ENCODE measurements at places on chromosomes 3 and 15.

DNA sequence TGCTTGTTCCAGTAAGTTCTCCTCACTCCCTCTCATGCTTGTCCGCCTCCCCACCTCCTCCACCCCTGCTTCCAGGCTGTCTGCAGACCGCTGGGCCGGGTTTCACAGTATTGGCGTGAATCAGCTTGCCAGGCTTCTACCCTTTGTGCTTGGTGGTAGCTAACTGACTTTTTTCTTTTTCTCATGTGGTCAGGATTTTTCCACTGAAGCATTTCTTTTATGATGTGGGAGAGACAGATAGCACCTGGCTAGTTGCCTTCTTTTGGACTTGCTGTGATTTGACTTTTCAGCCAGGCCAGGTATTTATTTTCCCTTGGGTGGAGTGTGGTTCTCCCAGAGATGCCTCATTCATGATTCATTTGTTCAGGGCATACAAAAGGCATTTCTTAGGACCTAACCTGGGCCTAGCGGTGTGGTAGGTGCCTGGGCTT is 60.6 kb downstream of the ST6GAL1 start:
- DNase-seq, result no peak

DNA sequence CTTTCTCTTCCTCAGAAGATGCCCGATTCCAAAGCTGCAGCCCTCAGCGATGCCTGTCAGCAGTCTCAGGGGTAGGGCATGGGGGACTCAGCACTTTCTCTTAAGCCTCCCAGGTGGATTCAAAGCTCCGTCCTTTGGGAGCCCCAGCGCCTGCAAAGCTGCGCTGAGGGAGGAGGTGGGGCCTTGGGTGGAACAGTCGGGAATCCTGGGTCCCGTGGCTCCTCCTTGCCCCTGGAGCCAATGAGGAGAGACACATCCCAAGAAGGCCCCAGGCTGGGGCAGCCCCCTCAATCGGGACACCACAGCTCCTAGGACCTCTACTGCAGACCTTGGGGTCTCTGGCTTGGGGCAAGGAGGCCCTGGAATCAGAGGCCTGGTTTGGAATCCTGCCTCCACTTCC is 227.5 kb upstream of the IGF1R start:
- no peak for DNase-seq

DNA sequence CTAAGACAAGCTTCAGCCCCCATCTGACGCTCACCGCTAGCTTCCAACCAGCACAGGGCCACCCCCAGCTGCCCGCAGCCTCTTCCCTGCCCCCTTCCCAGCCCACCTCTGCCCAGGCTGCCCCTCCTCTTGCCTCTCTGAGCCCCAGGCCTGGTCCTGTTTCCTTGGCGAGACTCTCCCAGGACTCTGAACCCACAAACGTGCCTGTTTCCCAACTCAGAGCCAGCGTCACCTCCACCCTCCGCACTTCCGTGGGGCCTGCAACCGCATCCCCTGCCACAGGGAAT is 35.0 kb downstream of the ZXDC start:
- no peak for DNase-seq

- DNase-seq, result no peak
Observed at GRCh38 chr3:42706721-42707619, 4.4 kb upstream of the HHATL start.

GRCh38 chr3:81765400-81765799 is 4.0 kb upstream of the GBE1 start:
- DNase-seq, result no peak

- no peak for DNase-seq
Observed at GRCh38 chr3:50356553-50356952, 2.8 kb downstream of the TMEM115 start.

DNA sequence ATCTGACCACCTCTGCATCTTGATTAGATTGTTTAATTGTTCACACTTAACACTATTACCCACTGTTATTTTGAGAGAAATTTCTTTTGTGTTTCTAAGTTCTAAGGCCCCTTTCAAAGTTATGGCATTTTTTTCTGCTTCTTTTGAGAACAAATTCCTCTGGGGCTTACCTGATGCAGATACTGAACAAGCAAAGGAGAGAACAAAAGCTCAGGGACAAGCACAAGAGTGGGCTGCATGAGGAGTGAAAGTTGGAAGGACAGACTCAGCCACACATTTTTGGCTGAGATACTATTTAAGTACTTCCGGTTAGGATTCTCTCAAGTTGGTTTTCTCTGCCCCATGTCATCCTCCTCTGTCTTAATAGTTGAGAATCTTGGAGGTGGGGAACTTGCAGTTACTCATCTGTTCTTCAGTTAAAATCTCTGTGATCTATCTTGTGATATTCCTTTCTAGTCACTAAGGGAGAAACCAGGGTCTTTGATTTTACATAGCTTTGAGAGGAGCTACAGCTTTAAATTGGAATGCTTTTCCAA is 54.7 kb downstream of the CMTM6 start:
- DNase-seq, result no peak

DNA sequence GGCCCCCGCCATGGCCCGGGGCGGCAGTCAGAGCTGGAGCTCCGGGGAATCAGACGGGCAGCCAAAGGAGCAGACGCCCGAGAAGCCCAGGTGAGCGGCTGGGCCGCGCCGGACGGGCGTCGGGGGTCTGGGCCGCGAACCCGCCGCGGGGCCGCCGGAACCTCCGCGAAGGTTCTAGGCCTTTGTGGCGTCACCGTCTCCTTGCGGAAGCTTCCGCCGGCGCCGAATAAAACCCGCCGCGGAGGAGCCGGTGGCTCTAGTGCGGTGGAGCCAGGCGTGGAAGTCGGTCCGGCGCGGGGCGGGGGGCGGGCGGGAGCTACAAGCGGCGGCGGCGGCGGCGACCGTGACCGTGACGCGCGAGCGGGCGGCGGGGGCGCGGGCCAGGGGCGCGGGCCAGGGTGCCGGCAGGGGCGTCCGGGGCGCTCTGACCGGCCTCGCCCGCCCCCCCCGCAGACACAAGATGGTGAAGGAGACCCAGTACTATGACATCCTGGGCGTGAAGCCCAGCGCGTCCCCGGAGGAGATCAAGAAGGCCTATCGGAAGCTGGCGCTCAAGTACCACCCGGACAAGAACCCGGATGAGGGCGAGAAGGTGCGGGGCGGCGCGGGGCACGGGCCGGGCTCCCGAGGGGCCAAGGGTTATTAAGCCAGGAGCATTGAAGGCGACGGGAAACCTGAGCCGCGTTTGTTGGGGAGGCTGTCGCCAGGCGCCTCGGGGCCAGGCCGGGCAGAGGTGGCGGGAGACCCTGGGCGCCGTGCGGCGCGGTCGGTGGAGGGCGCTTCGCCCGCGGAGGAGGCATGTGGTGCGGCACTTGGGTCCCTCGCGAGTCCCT is at the start of gene DNAJA4:
DNAJA4 (plus strand) TSS at position 259 of the 833 bp plus-strand sequence; CDS start at position 461, 202 bp downstream.
- DNase-seq, result peak; percentile 62

GRCh38 chr3:28745436-28745835 is 396.8 kb upstream of the AZI2 start:
- no peak for DNase-seq

DNA sequence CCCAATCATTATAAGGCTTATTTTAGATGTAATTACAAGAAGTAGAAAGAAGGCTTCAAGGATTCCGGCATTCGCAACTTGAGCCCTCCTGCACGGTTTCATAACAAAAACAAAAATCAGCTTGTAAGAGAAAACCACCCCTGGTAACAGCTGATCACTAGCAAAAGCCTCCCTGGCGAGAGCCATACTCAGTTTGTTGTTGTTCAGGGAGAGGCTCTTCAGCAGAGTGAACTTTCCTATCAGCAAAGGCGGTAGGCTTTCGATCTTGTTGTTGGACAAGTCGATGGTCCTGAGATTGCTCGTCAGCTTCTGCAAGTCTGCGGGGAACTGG is 710 bp downstream of the LRRC57 start:
- no peak for DNase-seq

DNA sequence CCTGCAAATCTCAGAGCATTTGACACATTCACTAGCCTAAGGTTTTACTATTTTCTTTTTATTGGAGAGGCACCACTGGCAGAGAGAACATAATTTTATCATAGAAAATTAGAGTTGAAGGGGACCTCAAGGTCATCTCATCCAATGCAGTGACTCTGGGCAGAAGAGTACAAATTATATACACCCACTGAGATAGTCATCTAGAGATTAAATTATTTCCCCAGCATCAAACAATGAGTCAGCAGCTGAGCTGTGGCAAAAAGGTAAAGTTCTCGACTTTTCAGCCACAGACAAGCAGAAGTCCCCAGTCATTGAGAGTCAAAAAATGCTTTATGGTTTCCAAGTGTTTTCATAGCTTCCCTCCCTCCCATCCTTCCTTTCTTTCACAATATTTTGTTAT is 39.3 kb upstream of the SEMA6D start:
- DNase-seq, result no peak

- no peak for DNase-seq
Observed at GRCh38 chr3:157248590-157249422, 88.9 kb upstream of the CCNL1 start.

DNA sequence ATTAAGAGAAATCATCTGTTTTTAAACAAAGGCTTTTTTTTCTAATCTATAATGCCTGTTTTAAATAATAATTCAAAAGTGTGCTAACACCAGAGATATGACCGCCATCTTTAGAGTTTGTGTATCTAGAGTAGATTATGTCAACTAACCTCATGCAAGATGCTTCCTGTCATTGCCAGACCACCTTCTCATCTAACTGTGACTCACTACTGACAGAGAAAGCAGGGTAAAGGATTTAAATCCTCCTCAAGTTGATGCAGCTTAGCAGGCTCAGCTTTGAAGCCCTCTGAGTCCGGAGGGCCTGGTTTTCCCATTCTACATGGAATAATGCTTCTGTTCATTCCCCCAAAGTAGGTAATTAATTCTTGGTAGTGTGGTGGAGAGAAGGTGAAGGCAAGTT is 108.5 kb downstream of the ECT2 start:
- DNase-seq, result no peak

DNA sequence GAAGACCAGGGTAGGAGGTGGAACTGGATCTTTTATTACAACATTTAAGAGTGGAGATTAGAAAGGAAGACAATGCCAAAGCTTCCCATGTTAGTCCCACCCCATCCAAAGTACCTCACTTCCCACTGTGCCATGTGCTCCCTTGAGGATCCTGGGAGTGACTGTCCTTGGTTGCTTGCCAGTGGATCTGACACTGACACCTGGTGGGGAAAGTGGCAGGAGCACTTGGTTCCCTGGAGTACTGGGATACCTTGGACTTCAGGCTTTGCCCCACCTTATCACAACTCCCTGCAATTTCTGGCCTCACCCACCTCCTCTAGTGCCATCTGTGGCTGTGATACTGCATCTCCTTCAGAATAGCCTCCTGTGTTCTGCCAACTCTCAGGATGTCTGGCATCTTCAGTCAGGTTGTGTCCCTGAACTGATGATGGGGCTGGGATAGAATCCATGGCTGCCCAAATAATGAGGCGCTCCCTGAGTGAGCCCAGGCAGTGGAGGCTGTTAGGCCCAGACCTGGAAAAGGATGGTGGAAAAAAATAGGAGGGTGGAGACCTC is 1.3 kb downstream of the ELL3 start:
- no peak for DNase-seq

DNA sequence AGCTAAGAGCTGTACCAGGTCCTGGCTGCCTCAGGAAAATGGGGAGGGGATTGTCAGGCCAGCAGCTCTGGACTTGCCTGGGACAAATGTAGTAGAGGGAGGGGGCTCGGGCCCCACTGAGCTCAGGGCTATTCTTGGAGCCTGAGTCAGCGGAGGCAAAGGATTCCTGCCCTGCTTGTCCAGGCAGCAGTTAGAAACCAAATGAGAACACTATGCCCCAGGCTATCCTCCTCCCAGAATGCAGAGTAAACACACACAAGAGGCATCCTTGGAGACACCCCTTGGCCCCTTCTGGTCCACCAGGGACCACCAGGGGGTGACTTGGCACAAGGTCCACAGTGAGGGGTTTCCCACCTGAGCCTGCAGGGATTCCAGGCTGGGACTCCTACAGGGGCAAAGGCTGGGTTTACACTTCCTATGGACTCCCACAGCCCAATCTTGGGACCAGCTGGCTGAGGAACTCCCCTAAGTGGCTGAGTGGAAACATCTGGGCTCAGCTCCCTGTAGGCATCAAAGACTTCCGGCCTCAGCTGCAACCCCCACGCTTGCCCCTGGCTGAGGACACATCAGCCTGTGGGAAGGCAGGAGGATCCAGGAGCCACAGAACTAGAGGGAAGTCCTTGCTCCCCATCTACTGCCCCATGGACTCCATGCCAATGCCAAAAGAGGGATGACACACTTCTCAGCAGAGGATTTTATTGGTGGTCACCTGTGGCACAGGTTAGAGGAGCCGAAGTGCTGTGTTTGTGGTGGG is 3.4 kb upstream of the COL7A1 start:
- no peak for DNase-seq

DNA sequence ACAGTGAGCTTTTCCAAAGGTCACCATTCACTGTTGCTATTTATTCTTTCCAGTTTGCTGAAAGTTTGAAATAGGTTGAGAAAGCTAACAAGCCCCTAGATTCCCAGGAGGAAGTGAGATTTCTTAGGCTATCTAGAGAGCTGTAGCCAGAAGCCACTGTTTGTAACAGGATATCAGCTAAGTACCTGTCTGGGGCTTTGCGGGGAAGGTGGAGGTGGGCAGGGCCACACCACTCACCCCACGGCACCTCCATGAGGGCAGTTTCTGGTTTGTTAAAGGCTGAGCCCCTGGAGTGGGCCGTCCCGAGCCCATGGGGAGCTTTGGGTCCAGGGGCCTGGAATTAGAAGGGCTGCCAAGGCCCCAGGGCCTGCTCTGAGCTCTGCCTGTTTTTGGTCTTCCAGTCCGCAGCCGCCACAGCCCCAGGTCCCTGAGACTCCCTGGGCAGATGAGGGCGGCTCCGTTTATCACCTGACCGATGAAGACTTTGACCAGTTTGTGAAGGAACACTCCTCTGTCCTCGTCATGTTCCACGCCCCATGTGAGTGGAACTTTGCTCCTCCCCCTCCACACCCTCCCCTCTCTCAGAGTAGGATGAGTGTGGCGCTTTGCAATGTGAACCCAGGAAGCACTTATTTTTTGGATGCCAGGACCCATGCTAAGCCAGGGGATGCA is 63.4 kb downstream of the PDIA5 start:
- no peak for DNase-seq

DNA sequence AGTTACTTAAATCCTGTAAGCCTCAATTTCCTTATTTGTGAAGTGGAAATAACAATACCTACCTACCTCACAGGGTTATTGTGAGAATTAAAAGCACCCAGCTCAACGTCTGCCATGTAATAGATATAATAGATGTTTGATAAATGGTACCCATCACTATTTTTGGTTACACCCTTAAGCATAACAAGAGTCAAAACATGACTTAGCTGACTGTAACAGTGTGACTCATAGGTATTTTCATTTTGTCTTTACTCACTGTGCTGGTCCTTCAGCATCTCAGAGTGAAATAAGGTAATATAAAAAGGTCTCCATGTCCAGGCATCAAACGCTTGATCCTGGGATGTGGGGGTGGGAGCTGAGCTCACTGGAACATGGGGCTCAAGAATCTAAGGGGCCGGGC is 3.1 kb downstream of the CPLX3 start:
- DNase-seq, result no peak

- DNase-seq, result peak; percentile 47
Observed at GRCh38 chr3:138082085-138082991, 33.1 kb downstream of the DZIP1L start.
